ENCODE measurements at places on chromosomes 5 and 9. TPM values are rescaled to one million over a fixed set of nuclear protein-coding genes. Genes with fewer than 3 reads are reported as not detected.

DNA sequence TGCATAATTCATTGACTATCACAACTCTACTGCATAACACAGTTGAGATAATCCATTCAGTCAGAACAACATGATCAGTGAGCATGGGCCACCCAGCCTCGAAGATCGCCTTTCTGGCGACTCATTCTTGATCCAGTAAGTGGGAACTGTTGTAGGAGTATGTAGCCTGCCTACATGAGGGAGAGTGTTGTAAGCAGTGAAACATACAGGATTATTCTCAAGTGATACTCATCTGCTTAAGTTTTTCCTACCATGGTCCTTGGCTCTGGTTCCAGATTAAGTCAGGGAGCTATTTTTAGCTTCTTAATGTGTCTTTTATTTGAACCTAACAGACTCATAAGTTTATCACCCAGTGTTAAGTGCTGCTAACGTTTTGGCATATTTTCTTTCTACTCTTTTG, 44.0 kb downstream of the TNPO1 start:
- peak; percentile 63 for DNase-seq

PSD2 gene
- 0.18 TPM for total RNA-seq

GRCh38 chr5:95080030-95080429, 204.9 kb downstream of the MCTP1 start:
- no peak for DNase-seq

DNA sequence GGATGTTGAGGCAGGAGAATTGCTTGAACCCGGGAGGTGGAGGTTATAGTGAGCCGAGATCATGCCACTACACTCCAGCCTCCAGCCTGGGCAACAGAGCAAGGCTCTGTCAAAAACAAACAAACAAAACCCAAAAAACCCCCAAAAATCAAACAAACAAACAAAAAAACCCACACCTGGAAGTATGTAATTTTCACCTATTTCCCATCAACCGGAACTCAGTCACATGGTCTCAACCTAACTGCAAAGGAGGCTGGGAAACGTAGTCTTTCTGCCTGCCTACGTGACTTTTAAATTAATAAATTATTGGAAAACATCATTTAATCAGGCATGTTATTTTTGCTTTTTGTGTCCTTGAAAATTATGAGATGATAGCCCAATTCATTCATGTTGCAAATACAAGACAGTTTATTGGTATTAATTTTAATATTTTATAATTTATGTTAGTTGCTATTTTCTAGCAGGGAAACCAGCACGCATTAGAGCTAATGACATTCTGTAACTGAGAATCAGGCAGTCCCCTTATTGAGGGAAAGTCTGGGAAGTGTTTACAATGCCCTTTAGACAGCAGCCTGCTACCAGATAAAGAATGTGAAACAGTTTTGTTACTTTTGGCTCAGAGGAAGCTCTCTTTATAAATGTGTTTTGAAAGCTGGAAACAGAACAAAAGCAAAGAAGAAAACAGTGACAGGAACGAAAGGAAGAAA, 110.3 kb downstream of the NXNL2 start:
- no peak for DNase-seq

DNA sequence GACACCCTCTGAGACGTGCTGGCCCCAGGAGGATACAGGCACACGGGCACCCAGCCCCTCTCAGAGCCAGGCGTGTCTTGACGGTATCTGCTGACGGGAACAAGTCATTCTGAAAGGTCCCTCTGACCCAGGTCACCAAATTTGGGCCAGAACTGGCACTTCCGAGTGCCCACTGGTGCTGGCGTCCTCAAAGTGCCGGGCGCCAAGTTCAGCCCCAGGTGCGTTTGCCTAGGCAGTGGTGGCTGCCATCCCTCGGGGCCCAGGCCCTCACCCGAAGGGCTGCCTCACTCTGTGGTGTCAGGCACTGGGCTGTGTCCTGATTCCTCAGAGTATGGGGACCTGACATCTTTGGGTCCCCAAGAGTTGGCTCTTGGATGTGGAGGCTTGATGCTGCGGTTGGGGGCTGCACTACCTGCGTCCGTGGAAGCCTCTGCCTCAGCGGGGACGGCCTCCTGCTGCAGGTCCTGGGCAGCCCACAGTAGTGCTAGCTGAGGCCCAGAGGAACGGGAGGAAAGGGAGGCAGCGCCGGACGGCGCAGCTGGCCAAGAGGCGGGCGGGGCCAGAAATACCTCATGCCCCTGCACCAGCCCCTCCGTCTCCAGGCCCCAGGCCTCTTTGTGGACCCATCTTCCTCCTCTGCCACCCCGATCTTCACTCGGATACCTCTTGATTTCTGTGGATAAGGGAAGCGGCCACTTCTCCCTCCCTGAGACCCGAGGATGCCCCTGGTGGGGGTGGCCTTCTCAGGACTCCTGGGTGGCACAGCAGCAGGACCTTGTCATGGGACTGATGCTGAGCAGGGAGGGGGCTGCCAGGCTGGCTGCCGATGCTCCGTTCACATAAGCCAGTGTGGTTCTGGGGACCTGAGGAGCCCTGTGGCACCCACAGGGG, 109.4 kb upstream of the LMX1B start:
- DNase-seq: no peak

DNA sequence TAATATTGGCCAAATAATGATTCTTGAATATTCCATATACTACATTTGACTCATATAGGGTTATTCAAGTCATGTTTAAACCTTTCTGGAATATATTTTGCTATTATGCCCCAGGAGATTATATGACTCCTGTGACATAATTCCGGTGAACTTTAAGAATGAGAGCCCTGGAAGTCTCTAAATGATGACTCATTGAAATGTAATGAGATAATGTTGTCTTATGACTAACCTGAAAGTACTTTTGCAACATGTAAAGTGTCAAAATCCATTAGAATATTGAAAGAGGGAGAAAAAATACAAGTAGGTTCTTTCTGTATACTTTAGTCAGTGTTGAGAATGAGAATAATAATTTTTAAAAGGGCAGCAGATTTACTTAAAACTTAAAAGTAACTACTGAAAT, 830.4 kb downstream of the MAT2B start:
- no peak for DNase-seq

GRCh38 chr9:4838189-4838546, 45.4 kb downstream of the RCL1 start:
- no peak for DNase-seq

DNA sequence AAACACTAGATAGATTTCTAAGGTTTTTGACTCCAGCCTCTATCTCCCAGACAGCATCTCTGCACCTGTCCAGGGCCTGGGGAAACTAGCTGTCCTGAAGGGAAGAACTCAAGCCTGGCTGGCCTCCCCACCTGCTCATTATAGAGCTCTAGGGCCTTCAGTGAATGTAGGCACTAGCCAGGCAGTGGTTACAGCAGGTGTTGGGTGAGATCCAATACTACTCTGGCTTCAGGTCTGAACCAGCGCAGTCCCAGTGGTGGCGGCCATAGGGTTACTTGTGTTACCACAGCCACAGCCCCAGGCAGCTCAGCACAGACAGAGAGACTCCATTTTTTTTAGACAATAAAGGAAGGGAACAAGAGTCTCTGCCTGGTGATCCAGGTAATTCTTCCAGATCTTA, 449.2 kb downstream of the IRX1 start:
- DNase-seq: no peak

DNA sequence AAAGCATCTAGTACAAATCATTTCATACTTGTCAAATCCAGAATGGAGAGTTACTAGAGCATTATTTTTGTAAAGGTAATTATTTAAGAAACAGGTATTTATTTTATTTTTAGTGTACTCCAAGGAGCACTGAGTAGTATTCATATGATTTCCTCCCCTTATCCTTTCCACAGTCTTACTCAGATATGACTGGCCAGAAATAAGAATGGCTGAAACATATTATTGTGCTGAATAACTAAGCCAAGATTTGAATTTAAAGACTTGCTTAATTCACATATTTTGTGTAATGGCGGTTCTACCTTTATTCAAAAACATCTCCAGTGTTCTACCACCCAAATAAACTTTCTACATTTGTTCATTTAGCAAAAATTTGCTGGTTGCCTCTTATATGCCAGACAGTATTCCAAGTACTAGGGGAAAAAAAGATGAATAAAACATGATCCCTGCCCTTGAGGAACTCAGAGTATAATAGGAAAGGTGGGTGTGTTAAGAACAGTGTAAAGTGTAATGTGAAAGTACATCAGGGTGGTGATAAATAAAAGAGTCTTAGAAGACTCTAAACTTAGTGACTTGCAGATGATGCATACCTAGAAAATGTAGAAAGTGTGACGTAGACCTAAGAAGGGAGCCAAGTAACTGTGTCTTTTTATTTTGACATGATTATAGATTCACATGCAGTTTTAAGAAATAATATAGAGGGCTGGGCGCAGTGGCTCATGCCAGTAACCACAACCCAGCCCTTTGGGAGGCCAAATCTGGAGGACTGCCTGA, 110.4 kb upstream of the GRHPR start:
- DNase-seq: no peak

TRPM3 gene
- 0.49 TPM for total RNA-seq

DNA sequence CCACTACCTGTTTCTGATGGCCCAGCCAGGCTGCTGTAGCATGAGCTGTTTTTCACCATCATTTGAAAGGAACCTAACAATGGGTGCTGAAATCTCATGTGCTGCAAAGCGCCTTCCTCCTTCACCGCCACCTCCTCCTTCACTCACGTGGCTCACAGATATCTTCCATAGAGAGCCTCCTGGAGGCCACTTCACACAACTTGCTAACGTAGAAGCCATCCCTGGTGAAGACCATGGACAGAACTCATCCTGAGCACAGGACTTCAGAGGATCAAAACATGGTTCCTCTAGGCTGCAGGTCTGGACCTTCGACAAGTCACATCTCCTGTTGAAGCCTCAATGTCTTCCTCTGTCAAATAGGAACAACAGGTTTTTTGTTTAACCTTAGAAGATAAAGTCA, 155.5 kb upstream of the RAD23B start:
- no peak for DNase-seq

RBM27 gene
- 14.3 TPM for total RNA-seq

AQP7 gene
- total RNA-seq: 0.93 TPM

TMOD1 gene
- 46.1 TPM for total RNA-seq

All from muscle of leg (tissue), 16 donors.